Neural crest cell (in vitro differentiated cells): ENCODE measurements at places on chromosomes 3 and 15. TPM values are rescaled to one million over a fixed set of nuclear protein-coding genes. Genes with fewer than 3 reads are reported as not detected.

GRCh38 chr15:74727727-74728126 lies 2.4 kb upstream of the CYP1A1 start:
- DNase-seq = no peak

DNA sequence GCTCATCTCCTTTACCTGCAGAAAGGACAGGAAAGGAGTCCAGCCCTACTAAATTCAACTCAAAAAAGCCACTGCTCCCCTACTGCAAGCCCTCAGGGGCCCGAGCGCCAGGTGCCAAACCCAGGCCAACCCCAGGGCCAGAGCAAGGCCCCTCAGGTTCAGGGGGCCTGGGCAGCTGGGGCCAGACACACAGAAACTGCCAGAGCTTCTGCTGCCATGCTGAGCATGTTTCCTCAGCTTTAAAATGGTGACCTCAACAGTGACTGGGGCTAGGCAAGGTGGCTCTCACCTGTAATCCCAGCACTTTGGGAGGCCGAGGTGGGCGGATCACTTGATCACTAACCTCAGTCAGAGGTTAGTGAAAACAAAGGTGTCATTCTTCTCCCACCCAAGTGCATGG lies 38.8 kb downstream of the KLHL25 start:
- no peak for DNase-seq

GRCh38 chr3:46422617-46423016 lies 15.6 kb downstream of the CCRL2 start:
- DNase-seq = no peak

The PTX3 gene
- 41.1 and 45.6 TPM in 2 replicates for total RNA-seq

DNA sequence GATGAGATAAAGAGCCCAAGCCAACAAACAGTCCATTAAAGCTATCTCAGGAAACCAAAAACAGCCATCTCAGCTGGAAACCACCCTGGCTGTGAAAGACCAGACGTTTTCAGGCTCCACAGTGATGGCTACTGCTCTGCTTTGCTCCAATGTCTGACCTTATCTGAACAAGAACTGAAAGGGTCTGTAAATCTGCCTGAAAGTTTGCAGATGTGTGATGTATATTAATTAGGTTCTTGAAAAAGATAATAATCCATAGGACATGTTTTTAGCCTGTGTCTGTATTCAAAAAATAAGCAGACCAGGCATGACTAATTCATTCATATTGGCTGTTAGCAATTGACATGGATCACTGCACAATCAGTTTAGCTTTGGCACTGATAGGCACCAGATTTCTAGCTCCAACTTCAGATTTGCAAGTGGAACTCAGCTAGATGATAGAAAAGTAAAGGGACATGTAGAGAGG lies 611.4 kb upstream of the NAALADL2 start:
- no peak for DNase-seq

The SLC24A5 gene
- 0.16 TPM in 1 of 2 replicates, not detected in the other for total RNA-seq

DNA sequence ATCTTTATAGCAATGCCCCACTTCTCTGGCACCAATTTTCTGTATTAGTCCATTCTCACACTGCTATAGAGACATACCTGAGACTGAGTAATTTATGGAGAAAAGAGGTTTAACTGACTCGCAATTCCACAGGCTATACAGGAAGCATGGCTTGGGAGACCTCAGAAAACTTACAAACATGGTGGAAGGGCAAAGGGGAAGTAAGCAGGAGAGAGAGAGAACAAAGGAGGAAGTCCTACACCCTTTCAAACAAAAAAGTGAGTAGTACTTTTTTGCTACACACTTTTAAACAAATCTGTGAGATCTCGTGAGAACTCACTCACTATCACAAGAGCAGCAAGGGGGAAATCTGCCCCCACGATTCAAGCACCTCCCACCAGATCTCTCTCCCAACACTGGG lies 67.8 kb upstream of the ZBED2 start:
- DNase-seq = no peak

The PCLAF gene
- 84.3 and 88.4 TPM in 2 replicates for total RNA-seq

DNA sequence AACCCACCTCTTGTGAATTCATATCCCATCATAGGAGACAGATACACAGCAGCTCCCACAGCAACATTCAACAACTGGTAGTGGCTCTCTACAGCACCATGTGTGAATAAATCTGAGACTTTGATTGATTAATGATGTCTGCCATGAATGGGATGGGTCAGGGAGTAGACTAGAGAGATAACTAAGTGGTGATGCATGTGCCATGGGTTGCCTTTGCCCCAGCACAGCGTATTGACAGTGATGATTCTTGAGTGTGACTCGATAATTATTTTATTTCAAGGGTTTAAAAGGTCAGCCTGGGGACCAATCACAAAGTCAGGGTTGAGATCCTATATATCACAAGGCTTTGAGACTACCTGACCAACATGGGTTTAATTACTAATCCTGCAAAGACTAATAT lies 295.9 kb downstream of the PTPRG start:
- DNase-seq = no peak

The PRSS50 gene
- total RNA-seq = 0.35 and 0.39 TPM in 2 replicates

The NR2E3 gene
- not detected in 2 replicates for total RNA-seq
